ENCODE measurements at places on chromosomes 4 and X.

DNA sequence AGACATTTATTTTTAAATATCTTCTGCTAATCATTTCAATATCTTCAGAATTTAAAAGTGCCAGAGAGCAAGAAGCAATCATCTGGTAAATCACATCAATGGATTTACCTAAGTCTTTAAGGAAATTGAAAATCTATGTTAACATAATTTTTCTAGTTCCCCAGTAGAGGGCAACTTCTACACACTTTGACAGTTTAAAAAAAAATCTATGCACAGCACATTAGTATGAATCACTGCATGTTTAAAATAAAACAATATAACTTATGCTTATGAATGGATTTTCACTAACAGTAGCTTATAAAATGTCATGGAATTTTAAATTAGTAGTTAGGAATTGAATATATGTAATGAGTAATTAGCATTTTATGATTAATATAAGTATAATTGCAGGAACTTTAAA is 126.5 kb downstream of the REELD1 start:
- no peak for DNase-seq

- DNase-seq: peak; percentile 26
These were observed 895 bp downstream of the SMIM14 start for GRCh38 chr4:39637586-39638353.

GRCh38 chr4:130127297-130127696 is 1031.3 kb downstream of the C4orf33 start:
- DNase-seq: no peak

GRCh38 chr4:121154103-121154515 is 10.0 kb downstream of the TNIP3 start:
- no peak for DNase-seq

Data from memory B cell (primary cell).